ENCODE measurements at places on chromosomes 16 and 17.

GRCh38 chr16:48250520-48251278 is 3.4 kb upstream of the ABCC11 start:
- peaks cover 40% of the 10 kb centered on the region for H3K36me3 ChIP-seq
- DNase-seq = no peak
- peak overlapping the region; percentile 39 for H3K27ac ChIP-seq
- H3K4me3 ChIP-seq = peak overlapping the region; percentile 10
- H3K27me3 ChIP-seq = no peaks in the 10 kb centered on the region

- peaks cover 24% of the 10 kb centered on the region for H3K4me1 ChIP-seq
- peaks cover 21% of the 10 kb centered on the region for H3K36me3 ChIP-seq
- DNase-seq = no peak
- peak overlapping the region; percentile 50 for H3K4me3 ChIP-seq
- H3K27me3 ChIP-seq = no peaks in the 10 kb centered on the region
Measured at GRCh38 chr17:3665834-3666233, 2.5 kb downstream of the TAX1BP3 start.

DNA sequence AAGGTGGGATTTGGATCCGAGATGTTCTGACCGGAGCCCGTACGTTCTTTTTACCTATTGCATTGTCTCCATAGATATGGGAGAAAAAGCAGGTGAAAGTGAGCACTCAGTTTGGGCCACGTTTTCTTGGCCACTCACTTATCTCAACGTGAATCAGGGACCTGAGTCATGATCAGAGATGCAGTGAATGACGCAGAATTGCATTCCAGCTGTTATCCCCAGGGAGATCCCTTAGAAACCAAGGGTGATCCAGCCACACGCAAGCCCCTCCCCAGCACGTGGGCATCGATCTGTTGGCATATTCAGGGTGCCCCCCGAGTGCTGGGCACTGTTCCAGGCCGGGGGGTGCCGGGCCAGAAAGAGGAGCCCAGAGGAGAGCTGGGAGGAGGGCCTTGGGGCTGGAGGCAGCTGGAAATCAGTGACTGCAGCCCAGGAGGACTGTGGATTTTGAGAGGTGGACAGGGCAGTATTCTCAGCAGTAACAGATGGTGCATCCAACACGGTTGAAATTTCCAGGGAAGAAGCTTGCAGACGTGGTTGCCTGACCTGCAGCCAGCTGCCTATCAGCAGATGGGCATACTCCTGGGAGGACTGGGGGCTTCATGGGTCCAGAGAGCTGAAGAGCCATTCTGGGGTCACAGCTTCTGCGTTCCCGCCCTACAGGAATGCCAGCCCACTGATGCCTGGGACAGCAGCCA is 87.2 kb upstream of the CACNG5 start:
- H3K36me3 ChIP-seq = peaks cover 10% of the 10 kb centered on the region
- H3K4me1 ChIP-seq = no peaks in the 10 kb centered on the region
- H3K27ac ChIP-seq = no peak overlapping the region
- DNase-seq = no peak
- no peak overlapping the region for H3K4me3 ChIP-seq

DNA sequence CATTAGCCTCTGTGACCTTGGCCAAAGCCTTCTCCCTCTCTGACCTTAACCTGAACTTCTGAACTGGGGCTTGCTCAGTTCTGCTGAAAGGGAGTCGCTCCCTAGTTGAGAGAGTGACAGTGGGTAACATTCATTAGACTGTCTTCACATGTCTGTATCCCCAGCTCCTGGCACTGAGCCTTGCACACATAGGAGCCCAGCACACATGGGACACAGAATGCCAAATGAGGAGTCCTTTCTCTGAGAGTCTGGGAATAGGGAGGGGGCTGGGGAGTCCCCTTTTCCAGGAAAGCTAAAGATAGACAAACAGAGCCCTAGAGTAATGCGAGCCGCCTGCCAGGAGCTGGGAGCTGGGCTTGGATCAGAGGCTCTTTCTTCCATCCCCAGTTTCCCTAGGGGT is 2.5 kb downstream of the TAC4 start:
- peaks cover under 1% of the 10 kb centered on the region for H3K4me1 ChIP-seq
- peak overlapping the region; percentile 54 for H3K27ac ChIP-seq
- H3K4me3 ChIP-seq = no peak overlapping the region
- DNase-seq = no peak
- H3K27me3 ChIP-seq = no peaks in the 10 kb centered on the region
- H3K36me3 ChIP-seq = peaks cover 22% of the 10 kb centered on the region

DNA sequence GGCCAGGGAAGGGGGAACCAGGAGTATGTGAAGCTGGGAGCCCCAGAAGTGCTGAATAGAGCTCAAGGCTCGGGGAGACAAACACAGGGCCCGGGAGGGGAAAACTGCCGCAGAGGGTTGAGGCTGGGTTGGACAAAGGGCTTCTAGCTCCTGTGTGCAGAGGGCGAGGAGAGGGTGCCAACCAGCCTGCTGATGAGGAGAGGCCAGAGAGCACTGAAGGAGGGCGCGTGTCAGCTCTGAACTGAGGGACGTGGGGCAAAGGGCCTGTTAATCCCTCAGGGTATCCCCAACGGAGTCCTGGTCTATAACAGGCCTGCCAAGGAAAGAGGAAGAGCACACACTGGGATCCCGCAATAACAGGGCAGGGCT is 151.3 kb downstream of the C16orf78 start:
- peaks cover 6% of the 10 kb centered on the region for H3K36me3 ChIP-seq
- DNase-seq = no peak
- no peak overlapping the region for H3K27ac ChIP-seq
- no peaks in the 10 kb centered on the region for H3K27me3 ChIP-seq
- H3K4me3 ChIP-seq = no peak overlapping the region

- H3K27me3 ChIP-seq = peaks cover 29% of the 10 kb centered on the region
- DNase-seq = peak; percentile 27
- peaks cover 8% of the 10 kb centered on the region for H3K36me3 ChIP-seq
- peak overlapping the region; percentile 89 for H3K27ac ChIP-seq
- H3K4me1 ChIP-seq = peaks cover 24% of the 10 kb centered on the region
Measured at GRCh38 chr16:996681-997080, 15.1 kb downstream of the SOX8 start.

DNA sequence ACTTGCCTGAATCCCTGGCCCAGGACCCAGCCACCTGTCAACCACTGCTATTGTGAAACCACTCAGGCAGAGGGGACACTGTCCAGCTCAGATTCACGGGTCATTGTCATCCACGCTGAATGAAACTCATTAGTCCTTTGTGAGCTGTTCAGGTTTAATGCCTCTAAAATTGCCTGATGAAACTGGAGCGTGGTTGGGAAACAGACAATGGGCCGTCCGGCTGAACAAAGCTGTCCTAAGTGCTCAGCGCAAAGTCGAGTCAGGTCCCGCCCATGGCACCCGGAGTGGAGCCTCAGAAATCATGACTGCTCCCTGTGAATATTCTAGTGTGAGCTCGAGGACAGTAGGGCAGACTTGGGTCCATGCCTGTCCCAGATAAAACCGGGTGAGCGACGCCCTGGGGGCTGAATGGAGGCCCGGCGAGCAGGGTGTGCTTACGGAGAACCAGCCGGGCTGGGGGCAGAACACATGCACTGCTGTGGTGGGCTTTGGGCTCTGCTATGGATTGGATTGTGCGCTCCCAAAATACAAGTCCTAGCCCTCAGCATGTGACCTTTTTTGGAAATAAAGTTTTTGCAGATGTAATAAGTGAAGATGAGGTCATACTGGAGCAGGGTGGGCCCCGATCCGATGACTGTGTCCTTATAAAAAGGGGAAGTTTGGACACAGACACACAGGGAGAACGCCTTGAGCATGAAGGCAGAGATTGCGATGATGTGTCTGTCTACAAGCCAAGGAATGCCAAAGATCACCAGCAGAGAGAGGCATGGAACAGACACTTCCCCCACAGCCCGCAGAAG is 12.9 kb upstream of the CMIP start:
- peaks cover 6% of the 10 kb centered on the region for H3K27me3 ChIP-seq
- H3K4me1 ChIP-seq = peaks cover 5% of the 10 kb centered on the region
- peak overlapping the region; percentile 44 for H3K27ac ChIP-seq
- no peak for DNase-seq
- no peaks in the 10 kb centered on the region for H3K36me3 ChIP-seq

DNA sequence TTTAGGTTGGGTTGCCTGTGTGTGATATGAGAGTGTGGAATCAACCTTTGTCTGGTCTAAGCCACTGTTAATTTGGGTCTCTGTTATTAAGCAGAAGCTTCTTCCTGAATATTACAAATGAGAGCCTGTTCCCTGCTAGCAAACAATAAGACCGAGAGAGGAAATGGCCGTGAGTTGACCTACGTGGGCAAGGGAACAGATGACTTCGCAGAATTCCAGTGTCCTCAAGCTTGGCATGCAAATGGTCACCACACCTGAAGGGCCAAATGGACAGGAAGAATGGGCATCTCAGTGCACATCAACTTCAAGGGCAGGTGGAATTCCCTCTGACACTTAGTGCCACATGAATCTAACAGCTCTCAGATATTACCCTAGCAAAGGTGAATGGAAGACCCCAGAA is 250.8 kb upstream of the FOXF1 start:
- H3K4me1 ChIP-seq = no peaks in the 10 kb centered on the region
- H3K36me3 ChIP-seq = no peaks in the 10 kb centered on the region
- DNase-seq = no peak

DNA sequence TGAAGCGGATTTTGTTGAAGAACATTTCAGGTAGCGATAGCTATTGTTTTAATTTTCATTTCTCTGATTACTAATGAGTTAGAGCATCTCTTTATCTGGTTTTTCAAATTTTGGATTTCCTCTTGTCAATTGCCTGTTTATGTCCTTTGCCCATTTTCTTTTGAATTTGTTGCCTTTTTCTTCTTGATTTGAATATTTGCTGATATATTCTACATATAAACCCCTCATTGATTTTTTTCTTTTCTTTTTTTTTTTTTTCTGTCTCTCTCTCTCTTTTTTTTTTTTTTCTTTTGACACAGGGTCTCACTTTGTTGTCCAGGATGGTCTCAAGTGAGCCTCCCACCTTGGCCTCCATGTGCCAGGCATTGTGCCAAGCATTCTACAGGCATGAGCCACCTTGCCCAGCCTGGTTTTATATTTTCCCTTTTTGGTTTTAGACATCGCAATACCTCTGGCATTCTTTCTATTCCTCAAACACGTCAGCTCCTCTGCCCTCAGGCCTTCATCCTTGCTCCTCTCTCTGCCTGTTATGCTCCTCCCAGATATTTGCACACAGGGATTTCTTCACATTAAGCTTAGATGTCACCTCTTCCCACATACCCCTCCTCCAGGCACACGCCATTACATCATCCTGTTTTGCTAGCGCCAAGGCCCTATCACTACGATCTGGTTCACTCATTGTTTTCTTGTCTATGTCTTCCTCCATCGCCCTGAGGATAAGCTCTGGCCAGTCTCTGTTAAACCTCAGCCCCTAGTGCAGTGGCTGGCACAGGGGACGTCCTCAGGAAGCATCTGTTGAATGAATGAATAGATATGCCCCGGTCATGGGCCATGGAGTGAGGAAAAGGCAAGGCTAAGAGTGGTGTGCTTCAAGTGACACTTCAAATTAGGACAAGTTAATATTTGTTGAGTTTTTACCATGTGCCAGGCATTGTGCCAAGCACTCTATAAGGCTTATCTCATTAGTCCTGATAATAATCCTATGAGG is 8.6 kb downstream of the SARM1 start:
- H3K4me3 ChIP-seq = no peak overlapping the region
- H3K27ac ChIP-seq = no peak overlapping the region

GRCh38 chr16:81469710-81470535 is 25.3 kb downstream of the CMIP start:
- H3K4me3 ChIP-seq = peak overlapping the region; percentile 84
- peaks cover 72% of the 10 kb centered on the region for H3K4me1 ChIP-seq
- DNase-seq = peak; percentile 33
- peaks cover 45% of the 10 kb centered on the region for H3K36me3 ChIP-seq
- no peaks in the 10 kb centered on the region for H3K27me3 ChIP-seq
- H3K27ac ChIP-seq = peak overlapping the region; percentile 97

Measured in effector memory CD8-positive, alpha-beta T cell (primary cell).